Stimulated activated CD4-positive, alpha-beta T cell treated with anti-CD3 and anti-CD28 coated beads, Interleukin-1b, Interleukin-23, amount 100 ng/mL, for 1 hour (primary cell): ENCODE measurements at places on chromosomes 12 and 14.

DNA sequence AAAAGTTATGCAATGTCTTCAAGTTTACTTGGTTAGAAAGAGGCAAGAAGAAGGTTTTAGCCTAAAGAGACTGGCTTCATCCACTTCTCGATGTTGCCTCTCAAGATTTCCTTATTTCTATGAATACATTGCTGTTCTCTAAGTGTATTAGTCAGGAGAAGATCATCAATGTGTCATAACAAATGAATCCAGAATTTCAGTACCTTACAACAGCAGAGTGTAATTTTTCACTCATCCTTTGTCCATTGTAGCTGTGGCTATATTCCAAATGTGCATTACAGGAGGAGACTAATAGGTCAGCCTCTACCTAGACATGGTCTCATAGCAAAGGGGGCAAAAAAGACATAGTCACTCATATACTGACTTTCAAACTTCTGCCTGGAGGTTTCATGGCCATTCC lies 579.1 kb downstream of the PRKD1 start:
- DNase-seq: no peak

- no peak for DNase-seq
These were observed 15.4 kb downstream of the SYNE2 start for GRCh38 chr14:63867933-63868921.

DNA sequence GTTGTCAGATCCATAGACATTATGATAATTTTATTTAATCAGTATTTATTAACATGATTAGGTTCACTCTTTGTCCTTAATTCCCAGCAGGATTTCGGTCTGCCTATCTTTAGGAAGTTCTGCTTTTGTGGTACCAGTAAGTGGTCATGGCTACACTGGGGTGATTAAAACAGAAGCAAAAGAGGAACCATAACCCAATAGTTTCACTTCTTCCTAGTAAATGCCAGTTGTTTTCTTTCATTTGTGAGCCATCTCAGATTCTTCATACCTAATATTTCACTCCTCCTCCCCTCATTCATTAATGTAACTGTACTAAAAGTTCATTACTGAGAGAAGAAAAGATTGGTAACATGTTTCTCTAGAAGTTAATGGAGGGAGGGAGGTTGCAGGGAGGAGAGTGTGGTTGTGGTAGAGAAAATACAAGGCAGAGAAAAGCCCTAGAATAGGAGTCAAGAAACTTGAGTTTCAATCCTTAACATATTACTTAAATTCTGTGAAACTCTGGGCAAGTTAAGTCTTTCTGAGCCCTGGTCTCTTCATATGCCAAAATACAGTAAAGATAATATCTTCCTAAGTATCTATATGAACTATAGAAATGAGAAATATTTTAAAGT lies 101.2 kb downstream of the PEBP1 start:
- no peak for DNase-seq

GRCh38 chr14:89027097-89027740 lies 202.8 kb downstream of the TTC8 start:
- peak; percentile 39 for DNase-seq

GRCh38 chr14:98957211-98958047 lies 314.6 kb downstream of the BCL11B start:
- DNase-seq: no peak

DNA sequence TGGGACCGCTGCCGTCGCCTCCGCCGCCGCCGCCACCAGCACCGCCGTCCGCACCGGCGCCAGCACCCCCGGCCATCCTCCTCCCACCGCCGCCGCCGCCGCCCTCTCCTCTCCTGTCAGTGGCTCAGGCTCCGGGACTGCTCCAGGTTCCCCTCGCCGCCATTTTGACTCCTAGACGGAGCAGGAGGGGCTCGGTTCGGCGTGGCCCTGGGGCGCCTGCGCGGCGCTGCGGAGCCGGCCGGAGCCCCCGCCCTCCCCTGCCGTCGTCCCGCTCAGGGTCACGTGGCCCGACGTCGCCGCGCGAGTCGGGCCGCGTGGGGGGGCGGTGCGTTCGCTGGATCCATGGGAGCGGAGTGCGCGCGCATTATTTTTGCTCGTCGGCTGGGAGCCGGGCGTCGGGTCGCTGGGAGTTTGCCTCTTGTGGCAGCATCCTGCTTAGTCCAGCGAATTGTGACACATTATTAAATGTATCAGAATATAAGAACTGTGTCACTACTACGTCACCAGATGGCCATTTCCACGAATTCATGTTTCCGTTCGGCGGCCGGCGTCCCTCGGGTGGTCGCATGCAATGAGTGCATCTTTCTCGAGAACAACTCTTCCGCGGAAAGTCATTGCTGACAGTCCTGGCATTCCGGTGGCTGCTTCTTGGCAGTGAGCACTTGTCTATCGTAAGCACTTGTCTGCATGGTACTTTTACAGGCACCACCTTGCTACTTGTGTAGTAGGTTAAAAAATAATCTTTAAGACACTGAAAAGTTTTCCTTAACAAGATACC lies at the start of gene BTBD7:
TSS of gene BTBD7 (minus strand) at position 184 of the 778 bp plus-strand sequence. CDS start 36,985 bp downstream, outside the sequence.
- DNase-seq: peak; percentile 90

DNA sequence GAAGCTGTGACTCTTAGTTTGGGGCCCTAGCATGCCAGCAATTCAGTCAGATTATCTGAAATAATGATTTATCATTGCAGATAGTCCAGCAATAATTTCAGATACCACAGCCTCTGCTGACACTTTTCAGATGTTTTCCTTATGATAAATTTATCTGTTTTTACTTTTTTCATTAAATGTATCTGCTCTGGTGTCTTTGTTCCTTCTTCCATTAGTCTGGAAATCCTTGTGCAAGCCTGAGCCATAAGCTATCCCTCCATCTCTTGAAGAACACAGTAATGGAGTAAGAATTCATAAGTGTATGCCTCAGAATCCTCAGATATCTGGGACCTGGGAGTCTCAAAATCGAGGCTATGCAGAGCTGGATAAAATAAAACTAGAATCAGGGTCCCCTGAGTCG lies 146.4 kb upstream of the KRR1 start:
- DNase-seq: no peak
